Ovary (tissue), 10 donors: ENCODE measurements at places on chromosomes 2 and 18. TPM values are rescaled to one million over a fixed set of nuclear protein-coding genes. Genes with fewer than 3 reads are reported as not detected.

GRCh38 chr2:147520817-147521216, 324.0 kb upstream of the ACVR2A start:
- no peak for DNase-seq

- DNase-seq: no peak
Observed at GRCh38 chr2:223649554-223650533, 47.7 kb upstream of the SCG2 start.

DNA sequence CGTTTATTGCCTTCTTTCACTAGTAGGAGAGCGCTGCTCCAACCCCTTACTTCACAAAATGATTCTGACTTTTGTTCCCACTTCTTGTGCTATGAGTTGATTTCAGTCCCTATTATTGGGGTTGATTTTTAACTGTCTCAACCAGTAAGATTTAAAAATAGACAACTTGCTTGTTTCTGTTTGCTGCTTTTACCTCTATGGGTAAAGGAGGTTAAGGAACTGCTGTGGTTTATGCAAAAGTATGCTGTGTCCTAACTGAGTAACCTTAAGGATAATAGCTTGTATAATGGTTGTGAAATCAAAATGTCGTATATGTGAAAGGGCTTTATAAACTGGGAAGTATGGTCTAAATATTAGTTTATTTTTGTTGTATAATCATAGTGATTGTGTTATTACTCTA, 22.6 kb downstream of the ALMS1 start:
- DNase-seq: no peak

- DNase-seq: no peak
Observed at GRCh38 chr2:556485-556884, 120.7 kb downstream of the TMEM18 start.

DNA sequence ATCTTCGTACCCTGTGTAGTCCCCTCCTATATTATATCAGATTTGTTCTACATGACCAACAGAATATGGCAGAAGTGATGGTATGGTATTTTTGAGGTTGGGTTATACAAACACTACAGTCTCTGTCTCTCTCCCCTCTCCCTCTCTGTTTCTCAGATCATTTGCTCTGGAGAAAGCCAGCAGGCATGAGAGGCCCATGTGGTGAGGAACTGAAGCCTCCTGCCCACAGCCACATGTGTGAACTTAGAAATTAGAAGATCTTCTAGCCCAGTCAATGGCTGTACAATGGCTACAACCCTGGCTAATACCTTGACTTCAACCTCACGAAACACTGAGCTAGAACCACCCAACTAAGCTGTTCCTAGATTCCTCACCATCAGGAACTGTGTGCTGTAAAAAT, 250.6 kb downstream of the SMAD2 start:
- no peak for DNase-seq

DNA sequence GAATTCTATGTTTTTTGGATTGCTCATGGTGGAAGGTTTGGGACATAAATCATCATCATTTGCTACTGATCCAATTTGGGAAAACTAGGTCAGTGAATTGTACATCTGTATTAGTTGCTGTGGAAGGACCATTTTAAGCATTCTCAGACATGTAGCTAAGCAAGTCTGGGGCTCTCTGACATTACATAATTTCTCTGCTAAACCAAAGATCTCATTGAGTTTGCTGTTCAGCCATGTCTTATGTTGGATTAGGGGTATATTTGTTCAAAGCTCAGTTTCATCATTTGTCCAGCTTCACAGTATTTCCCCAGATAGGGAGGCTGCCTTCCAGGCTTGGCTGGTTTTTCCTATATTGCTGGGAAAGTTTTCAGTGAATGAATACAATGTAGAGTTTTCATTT, 399.7 kb downstream of the MTX2 start:
- no peak for DNase-seq

DNA sequence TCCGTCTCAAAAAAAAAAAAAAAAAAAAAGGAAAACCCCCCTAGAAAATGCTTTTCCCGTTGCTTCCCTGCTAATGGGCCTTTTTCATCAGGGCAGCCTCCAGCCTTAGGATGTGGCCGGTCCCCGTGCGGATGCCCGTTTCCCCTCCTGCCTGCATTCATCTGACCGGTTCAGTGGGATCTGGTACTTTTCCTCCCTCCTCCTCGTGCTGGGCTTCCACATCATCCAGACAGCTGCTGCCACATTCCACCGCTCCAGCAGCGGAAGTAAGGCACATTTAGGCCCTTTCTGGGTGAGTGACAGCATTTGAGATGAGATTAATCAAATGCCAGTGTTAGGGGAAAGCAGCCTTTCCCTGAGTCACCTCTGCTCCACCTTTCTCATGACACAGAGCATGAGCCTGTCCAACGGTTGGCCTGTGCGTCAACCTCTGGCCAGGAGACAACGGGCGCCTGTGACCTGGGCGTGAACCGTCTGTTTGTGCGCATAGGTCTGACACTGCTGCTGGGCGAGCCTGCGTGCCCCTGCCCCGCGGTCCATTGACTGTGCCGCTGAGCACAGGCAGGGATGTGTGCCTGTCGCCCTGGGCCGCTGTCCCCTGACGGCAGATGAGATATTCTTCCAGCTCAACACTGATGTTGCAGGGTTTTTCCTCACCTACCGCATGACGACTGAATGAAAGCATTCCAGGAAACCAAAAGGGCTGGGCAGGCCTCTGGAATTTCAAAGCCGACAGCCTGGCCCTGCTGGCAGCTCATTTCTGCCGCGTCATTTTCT, 174.0 kb downstream of the TGIF1 start:
- DNase-seq: peak; percentile 67

GRCh38 chr2:233448575-233448974, 94.3 kb downstream of the DGKD start:
- peak; percentile 18 for DNase-seq

The C2orf80 gene
- not detected for total RNA-seq

The MRPL19 gene
- 32.5 TPM for total RNA-seq

The SLC19A3 gene
- 3.6 TPM for total RNA-seq

The SIX2 gene
- total RNA-seq: not detected

The ZNF532 gene
- total RNA-seq: 115 TPM

The NEU4 gene
- total RNA-seq: 1.1 TPM

The CRYGD gene
- total RNA-seq: 7.2 TPM

The CLEC4F gene
- total RNA-seq: not detected
